ENCODE measurements at places on chromosomes 12 and 14. TPM values are rescaled to one million over a fixed set of nuclear protein-coding genes. Genes with fewer than 3 reads are reported as not detected.

The IQSEC3 gene
- total RNA-seq = not detected

The OR6C68 gene
- total RNA-seq = not detected

The GNS gene
- 42.4 TPM for total RNA-seq

The PPM1H gene
- 6.0 TPM for total RNA-seq

The KRT8 gene
- total RNA-seq = 4,320 TPM

The CMA1 gene
- not detected for total RNA-seq

The EML5 gene
- 0.45 TPM for total RNA-seq

The CHPT1 gene
- total RNA-seq = 42.3 TPM

The MAP1LC3B2 gene
- total RNA-seq = 1.7 TPM

The SDR9C7 gene
- not detected for total RNA-seq

The KCNK13 gene
- total RNA-seq = 0.24 TPM

The PLCZ1 gene
- total RNA-seq = not detected

The GLS2 gene
- 0.27 TPM for total RNA-seq

The GUCY2C gene
- total RNA-seq = not detected

The KLRC2 gene
- 1.6 TPM for total RNA-seq

The KRT6A gene
- total RNA-seq = 3.2 TPM

The CEP128 gene
- total RNA-seq = 6.8 TPM

The EEA1 gene
- total RNA-seq = 8.7 TPM

The SLCO1B1 gene
- 0.26 TPM for total RNA-seq

The PTPRR gene
- 0.18 TPM for total RNA-seq

The OTX2 gene
- total RNA-seq = not detected

The ZC3H10 gene
- total RNA-seq = 1.9 TPM

The GAPDH gene
- 8,736 TPM for total RNA-seq

The IL22 gene
- total RNA-seq = not detected

The TSPAN19 gene
- total RNA-seq = not detected

The PDE3A gene
- 3.5 TPM for total RNA-seq

The RNASE3 gene
- total RNA-seq = not detected

The FOXG1 gene
- total RNA-seq = 0.12 TPM

The ENDOU gene
- not detected for total RNA-seq

The ACVR1B gene
- total RNA-seq = 17.9 TPM

The OTOGL gene
- total RNA-seq = not detected

The RIMBP2 gene
- not detected for total RNA-seq

The CD163 gene
- not detected for total RNA-seq

The SETD3 gene
- total RNA-seq = 46.3 TPM

The P2RX2 gene
- not detected for total RNA-seq

The FRMD6 gene
- 35.7 TPM for total RNA-seq

The ACSS3 gene
- total RNA-seq = not detected

The AGAP2 gene
- total RNA-seq = 0.34 TPM

The PAX9 gene
- 2.8 TPM for total RNA-seq
